ENCODE measurements at places on chromosomes 16 and 17.

DNA sequence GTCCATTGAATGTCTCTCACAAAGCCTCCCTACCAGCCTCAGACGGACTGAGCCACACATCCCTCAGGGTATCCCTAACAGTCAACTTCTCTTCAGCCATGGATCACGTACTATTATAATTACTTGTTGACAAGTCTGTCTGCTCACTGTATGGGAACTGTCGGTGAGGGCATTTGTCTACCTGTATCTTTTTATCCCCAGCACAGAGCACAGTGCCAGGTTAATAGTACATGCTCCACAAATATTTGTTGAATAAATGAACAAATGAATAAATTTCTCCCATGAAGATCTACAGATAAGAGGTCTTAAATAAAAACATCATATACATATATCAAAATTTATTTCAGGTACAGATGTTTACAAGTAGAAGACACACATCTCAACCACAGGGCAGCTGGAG is 414.0 kb downstream of the SOX9 start:
- no peak for DNase-seq

GRCh38 chr16:9476744-9477143 is 385.3 kb downstream of the HAPSTR1 start:
- DNase-seq = no peak

DNA sequence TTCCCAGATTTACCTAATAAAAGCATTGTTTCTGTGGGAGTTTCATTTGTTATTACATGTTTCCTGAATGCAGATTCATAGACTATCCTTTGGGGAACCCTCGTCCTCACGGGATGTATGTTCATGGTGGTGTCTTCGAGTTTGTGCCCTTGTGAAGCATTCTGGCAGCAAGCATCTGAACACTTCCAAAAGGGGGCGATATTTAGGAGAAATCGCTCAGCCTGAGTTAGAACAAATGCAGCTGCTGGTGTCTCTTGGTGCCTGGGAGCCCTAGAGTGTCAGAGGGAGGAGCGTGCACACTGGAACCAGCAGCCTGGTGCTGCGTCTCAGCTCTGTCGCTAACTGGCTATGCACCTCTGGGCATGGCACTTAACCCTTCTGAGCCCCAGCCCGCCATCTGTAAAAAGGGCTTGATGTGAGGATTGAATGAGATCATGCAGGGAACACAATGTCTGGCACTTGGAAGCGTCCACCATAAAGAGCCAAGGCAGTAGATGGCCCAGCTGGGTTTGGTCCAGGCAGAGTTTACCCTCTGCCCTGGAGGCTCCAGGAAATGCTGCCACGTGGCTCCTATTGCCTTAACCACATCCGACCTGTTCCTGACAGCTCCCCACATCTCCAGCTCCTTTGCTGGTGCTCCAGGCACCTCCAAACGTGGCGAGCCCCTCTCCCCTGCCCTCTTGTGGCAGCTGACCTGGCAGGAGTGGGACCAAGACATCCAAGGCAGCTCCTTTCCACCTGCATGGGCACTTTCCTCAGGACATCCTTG is 25.0 kb upstream of the C16orf78 start:
- no peak for DNase-seq

GRCh38 chr17:5797447-5798050 is 213.2 kb upstream of the NLRP1 start:
- DNase-seq = no peak

GRCh38 chr17:36761203-36761950 is 160.0 kb downstream of the MRM1 start:
- no peak for DNase-seq

- no peak for DNase-seq
Measured at GRCh38 chr17:27824176-27824715, 23.9 kb upstream of the NOS2 start.

- DNase-seq = no peak
Measured at GRCh38 chr16:87174061-87174460, 143.1 kb downstream of the C16orf95 start.

- no peak for DNase-seq
Measured at GRCh38 chr17:59807892-59808509, 84.7 kb downstream of the TUBD1 start.

GRCh38 chr17:16483021-16483645 is 8.9 kb downstream of the LRRC75A start:
- no peak for DNase-seq

- DNase-seq = no peak
Measured at GRCh38 chr17:4769628-4770027, 2.1 kb upstream of the TM4SF5 start.

DNA sequence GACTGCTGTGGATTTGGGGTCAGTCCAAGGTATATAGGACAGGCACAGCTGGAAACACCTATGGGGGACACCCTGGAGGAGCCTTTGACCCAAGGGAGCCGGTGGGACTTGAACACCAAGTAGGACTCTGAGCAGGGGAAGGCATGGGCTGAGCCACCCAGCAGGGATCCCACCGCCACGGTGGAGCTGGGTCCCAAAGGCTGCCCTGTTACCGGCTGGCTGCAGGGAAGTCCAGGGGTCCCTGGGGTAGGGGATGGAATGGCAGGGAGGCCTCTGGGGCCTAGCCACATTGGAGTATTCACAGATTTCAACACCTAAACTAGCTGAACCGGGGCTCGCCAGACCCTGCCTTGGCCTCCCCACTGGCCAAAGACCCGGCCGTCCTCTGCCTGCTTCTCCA is 39.7 kb upstream of the CREBBP start:
- no peak for DNase-seq

DNA sequence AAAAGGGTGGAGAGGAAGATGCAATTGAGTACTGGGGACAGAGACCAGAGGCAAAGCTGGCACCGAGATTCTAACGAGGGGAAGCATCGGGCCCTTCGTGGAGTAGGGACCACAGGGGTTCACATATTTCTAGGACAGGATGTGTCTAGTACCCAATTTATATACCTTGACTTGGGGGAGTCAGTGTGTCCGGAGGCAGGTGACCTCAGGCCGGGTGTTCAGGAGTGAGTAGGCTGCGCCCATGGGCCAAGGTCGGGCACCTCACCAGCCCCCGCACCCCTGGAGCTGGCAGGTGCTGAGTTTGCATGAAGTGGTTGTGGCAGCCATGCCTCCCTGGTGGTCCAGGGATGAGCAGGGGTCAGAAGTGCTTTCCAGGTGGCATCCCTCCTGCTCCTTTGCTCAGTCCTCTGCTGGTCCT is 8.6 kb upstream of the NXPH3 start:
- no peak for DNase-seq

DNA sequence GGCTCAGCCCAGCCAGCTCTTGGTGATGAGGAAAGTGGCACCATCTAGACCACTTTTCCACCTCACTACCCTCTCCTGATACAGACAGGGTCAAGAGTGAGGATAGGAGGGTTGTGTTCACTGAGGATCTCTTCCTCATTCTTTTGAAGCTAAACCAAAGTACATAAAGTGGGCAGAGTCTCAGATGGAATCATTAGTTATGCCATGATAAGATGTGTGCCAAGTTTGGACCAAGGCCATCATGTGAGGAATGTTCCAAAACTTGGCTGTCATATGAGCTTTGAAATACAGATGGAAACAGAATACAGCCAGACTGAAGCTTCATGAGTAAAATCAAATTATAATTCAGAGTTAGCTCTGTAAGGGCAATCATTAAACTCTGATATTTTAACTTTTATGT is 37.2 kb downstream of the ACSM1 start:
- DNase-seq = no peak

GRCh38 chr16:30115238-30115637 is 1.9 kb upstream of the GDPD3 start:
- DNase-seq = no peak

GRCh38 chr17:42669705-42669976 is 7.2 kb downstream of the PLEKHH3 start:
- no peak for DNase-seq

Data from smooth muscle cell of the brain vasculature (primary cell).